ENCODE measurements at places on chromosomes 5 and 9. TPM values are rescaled to one million over a fixed set of nuclear protein-coding genes. Genes with fewer than 3 reads are reported as not detected.

Gene MLANA
- total RNA-seq, result not detected

DNA sequence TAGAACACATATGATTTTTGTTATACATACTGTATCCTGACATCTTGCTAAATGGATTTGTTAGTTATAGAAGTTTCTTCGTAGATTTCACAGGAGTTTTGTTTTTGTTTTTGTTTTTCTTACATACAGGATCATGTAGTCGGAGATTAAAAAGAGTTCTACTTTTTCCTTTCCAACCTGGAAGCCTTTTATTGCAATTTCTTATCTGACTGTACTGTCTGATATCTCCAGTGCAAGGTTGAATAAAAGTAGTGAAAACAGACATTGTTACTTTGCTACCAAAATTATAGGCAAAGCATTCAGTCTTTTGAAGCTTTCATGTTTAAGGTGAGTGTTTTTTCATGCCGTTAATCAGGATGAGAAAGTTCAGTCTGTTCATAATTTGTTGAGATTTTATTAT lies 117.4 kb upstream of the PRSS3 start:
- DNase-seq, result no peak
- no peaks in the 10 kb centered on the region for H3K4me1 ChIP-seq
- H3K27me3 ChIP-seq, result no peaks in the 10 kb centered on the region
- H3K4me3 ChIP-seq, result no peak overlapping the region
- H3K27ac ChIP-seq, result no peak overlapping the region
- H3K36me3 ChIP-seq, result no peaks in the 10 kb centered on the region

DNA sequence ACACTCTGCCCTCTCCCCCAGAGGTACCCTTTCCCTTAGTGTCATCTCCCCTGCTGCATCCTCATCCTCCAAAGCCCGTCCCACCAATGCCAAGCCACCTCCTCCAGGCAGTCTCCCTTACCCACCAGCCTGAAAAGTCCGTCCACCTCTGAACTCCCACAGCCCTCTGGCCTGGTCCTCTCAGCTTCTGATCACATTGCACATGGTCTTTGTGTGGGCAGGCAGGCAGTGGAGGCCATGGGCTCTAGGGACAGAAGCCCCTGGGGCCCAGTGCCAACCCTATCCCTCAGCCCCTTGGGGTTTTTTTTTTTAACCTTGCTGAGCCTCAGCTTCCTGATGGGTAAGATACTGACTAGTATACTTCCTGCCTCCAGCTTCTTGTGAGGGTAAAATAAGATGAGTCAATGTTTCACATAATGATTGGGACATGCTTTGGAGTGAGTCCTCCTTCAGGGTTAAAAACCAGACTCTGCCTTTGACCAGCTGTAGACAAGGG lies 19.4 kb downstream of the CSF1R start:
- H3K4me3 ChIP-seq, result no peak overlapping the region
- no peaks in the 10 kb centered on the region for H3K27me3 ChIP-seq
- no peaks in the 10 kb centered on the region for H3K36me3 ChIP-seq
- no peak for DNase-seq
- no peaks in the 10 kb centered on the region for H3K4me1 ChIP-seq
- H3K27ac ChIP-seq, result no peak overlapping the region

DNA sequence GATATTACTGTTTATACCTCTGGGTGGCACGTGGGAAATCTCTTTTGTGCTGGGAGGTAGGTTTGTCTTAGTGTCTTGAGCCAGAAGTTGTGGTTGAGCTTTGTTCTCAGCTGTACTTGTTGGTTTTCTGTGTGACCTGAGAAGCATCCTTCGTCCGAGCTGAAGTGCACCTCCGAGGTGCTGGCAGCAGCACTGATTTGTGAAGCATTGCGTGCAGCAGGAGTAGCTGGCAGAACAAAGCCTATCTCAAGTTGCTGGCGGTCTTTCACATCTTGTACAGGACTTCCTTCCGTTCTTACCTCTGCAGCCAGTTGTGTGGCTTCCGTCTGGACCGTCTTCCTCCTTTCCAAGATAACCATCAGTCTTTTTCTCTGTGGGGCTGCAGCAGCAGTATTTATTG lies 4.3 kb downstream of the PRRC2B start:
- no peaks in the 10 kb centered on the region for H3K36me3 ChIP-seq
- DNase-seq, result peak; percentile 33
- no peak overlapping the region for H3K4me3 ChIP-seq
- H3K27me3 ChIP-seq, result no peaks in the 10 kb centered on the region

DNA sequence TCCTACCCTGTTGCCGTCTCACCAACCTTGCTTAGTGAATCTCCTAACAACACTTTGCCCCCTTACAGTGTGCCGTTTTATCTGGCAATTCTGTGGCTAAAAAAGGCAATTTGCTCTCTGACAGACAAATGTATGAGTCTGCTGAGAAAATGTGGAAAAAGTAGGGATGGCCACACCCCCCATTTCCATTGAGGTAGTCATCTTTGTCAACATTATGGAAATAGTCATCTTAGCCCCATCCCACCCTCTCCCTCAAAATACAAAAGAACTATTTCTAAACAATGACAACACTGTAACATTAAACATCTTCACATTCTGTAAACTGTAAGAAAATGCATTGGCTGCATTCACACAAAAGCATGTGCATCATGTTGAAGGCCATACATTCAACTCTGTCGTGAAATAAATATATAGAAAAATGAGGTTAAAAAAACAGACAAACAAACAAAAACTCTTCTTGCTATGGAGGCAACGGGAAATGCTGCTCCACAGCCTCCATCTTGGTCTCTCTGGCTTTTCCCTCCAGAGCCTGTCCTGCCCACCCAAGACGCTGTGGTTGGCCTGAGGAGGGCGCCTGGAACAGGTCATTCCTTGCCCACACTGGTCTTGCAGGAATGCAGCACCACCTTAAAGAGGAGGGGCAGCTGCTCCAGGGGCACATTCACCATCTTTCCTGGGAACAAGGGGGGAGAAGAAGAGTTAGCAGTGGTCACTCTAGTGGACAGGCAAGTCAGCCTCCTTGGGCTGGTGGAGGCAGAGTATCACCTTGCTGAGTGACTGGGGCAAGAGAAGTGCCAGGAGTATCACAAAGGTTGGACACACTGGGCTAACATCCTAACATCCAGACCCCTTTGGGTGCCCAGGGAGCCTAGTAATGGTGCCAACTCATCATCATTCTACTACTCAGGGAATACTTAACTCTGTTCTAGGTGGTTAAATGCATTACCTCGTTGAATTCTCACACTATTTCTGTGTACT lies 15.2 kb upstream of the NR5A1 start:
- no peak overlapping the region for H3K4me3 ChIP-seq
- H3K4me1 ChIP-seq, result no peaks in the 10 kb centered on the region
- H3K27me3 ChIP-seq, result no peaks in the 10 kb centered on the region

DNA sequence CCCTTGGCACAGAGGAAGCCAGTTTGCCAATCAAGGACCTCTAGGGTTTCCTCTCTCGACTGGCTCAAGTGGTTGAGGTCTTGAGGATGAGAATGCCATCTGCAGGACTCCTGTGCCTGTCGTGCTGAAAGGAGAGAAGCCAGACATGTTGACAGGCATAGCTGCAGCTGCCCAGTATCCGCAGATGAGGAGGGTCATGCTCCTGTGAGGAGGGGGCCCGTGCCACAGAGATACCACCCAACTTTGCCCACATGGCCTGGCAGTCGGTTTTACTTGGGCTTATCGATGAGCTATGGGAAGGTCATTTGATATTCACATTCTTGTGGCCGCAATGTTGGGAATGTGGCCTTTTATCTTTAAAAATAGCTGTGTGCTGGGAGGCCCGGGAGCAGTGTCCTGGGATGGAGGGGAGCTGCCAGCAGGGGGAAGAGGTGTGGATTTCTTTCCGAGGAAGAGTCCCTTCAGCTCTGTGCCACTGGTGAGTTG lies 17.4 kb downstream of the FRMPD1 start:
- no peak for DNase-seq
- no peak overlapping the region for H3K4me3 ChIP-seq
- no peaks in the 10 kb centered on the region for H3K36me3 ChIP-seq
- H3K27me3 ChIP-seq, result no peaks in the 10 kb centered on the region

DNA sequence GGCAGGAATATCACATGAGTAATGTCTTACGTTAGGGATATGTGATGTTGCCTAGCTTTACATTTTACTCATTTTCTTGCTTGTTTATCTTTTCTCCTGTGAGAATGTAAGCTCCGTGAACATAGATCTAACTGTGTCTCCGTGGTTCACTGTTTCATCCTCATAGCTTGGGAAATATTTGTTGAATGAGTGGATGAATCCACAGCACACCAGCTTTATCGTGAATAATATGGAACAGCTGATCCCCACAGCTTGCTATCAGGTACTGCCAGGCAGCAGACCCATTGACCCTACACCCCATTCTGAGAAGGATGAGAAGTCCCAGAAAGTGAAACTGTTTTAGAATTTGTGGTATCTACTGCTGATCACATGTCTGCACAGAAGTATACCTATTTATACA lies 106.8 kb upstream of the FBN2 start:
- no peaks in the 10 kb centered on the region for H3K27me3 ChIP-seq
- no peaks in the 10 kb centered on the region for H3K36me3 ChIP-seq
- no peaks in the 10 kb centered on the region for H3K4me1 ChIP-seq
- no peak for DNase-seq
- H3K27ac ChIP-seq, result no peak overlapping the region

- no peaks in the 10 kb centered on the region for H3K27me3 ChIP-seq
- H3K4me3 ChIP-seq, result no peak overlapping the region
- no peaks in the 10 kb centered on the region for H3K36me3 ChIP-seq
- no peak for DNase-seq
Observed at GRCh38 chr9:5646116-5646515, 17.2 kb downstream of the RIC1 start.

Gene NR2F1
- total RNA-seq, result 16.0 TPM

DNA sequence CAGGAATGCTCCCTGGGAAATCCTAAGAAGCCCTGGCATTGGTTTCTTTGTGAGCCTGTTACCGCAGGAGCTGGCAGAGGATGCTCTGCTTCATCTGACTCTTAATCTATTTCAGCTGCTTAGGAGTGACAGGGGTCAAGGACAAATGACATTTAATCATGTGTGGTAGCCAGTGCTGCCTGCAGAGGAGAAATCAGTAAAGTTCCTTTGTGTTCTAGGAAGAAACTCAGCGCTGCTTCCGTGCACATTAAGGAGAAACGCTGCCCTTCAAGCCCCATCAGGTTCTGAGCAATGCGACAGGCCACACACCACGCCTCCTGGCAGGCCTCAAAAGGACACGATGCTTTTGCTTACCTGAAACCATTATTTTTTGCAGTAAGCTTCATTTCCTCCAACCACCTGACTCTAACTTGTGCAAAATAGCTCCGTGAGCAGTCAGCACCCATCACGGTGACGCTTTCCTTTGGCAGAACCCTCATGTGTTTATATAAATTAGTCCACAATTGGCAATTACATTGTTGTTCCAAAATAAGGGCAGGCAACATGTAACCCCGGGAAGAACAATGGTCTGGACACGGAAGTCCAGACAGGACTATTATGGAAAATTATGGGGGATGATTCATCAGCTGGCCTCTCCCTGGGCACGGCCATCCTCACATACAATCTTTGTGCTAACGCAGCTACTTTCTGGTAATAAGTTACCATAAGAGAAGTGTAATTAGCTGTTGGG lies 387.9 kb upstream of the DAP start:
- H3K27ac ChIP-seq, result no peak overlapping the region
- H3K4me1 ChIP-seq, result peaks cover 3% of the 10 kb centered on the region
- no peaks in the 10 kb centered on the region for H3K27me3 ChIP-seq
- DNase-seq, result no peak

DNA sequence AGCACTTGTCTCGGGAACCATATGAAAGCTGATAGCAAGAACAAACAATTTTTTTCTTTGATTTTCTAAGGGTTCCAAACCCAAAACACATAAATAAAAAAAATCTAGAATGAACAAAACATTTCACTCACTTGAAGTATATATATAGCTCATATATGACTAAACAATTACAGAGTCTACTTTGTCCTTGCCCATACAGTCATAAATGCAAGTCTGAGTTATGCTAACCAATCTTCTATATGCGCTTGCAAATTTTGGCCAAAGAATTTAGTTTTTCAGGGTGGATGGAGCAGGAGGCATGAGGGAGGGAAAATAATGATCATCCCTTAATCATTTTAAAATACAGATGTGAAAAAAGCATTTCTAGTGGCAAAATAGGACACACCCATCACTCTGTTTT lies 370.1 kb downstream of the BNC2 start:
- H3K27me3 ChIP-seq, result no peaks in the 10 kb centered on the region
- H3K4me3 ChIP-seq, result no peak overlapping the region
- H3K4me1 ChIP-seq, result no peaks in the 10 kb centered on the region
- no peaks in the 10 kb centered on the region for H3K36me3 ChIP-seq

Gene WNT8A
- total RNA-seq, result 0.71 TPM

Measured in testis (tissue), 5 donors.